ENCODE measurements at places on chromosomes 13 and 19. TPM values are rescaled to one million over a fixed set of nuclear protein-coding genes. Genes with fewer than 3 reads are reported as not detected.

ABCA7 gene
- 2.2 TPM for polyA plus RNA-seq

- no peak for DNase-seq
- H3K36me3 ChIP-seq, result peaks cover 3% of the 10 kb centered on the region
- H3K27ac ChIP-seq, result no peak overlapping the region
- H3K4me3 ChIP-seq, result no peak overlapping the region
- H3K4me1 ChIP-seq, result no peaks in the 10 kb centered on the region
These were observed 24.8 kb upstream of the ZNF527 start for GRCh38 chr19:37346091-37346490.

DNA sequence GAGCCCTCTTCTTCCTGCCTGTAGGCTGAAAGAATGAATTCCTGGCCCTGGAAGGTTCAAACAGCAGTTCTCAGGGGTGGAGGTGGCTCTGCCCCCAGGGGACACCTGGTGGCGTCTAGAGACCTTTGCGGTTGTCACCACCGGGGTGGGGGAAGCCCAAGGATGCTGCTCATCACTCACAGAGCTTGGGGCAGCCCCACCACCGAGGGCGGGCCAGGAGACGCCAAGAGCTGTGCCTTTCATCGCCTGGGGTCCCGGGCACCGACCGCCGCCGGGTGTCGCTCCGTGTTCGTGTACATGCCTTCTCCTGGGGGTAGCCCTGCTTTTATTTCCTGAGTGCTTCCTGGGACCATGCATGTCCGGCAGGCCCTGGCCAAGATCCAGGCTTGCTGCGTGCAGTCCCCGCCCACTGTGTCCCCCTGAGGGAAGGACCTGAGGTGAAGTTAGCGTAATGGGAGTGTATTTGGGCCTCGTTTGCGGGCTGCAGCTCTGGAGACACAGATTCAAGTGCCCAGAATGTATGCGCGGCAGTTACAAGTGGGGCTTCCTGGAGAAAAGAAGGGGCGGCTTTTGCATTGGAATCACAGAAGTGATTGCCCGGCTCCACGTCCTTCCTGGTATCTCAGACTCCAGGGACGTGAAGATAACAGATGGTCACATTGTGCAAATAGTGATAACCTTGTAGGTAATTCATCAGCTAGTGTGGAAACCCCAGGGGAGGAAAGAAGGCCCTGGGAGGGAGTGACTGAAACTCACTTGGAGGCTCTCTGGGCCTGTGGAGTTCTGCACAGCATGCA, 7.8 kb downstream of the DOT1L start:
- DNase-seq, result peak; percentile 42
- peaks cover 4% of the 10 kb centered on the region for H3K36me3 ChIP-seq
- no peaks in the 10 kb centered on the region for H3K27me3 ChIP-seq
- no peak overlapping the region for H3K4me3 ChIP-seq
- peaks cover 40% of the 10 kb centered on the region for H3K4me1 ChIP-seq
- peak overlapping the region; percentile 61 for H3K27ac ChIP-seq

DNA sequence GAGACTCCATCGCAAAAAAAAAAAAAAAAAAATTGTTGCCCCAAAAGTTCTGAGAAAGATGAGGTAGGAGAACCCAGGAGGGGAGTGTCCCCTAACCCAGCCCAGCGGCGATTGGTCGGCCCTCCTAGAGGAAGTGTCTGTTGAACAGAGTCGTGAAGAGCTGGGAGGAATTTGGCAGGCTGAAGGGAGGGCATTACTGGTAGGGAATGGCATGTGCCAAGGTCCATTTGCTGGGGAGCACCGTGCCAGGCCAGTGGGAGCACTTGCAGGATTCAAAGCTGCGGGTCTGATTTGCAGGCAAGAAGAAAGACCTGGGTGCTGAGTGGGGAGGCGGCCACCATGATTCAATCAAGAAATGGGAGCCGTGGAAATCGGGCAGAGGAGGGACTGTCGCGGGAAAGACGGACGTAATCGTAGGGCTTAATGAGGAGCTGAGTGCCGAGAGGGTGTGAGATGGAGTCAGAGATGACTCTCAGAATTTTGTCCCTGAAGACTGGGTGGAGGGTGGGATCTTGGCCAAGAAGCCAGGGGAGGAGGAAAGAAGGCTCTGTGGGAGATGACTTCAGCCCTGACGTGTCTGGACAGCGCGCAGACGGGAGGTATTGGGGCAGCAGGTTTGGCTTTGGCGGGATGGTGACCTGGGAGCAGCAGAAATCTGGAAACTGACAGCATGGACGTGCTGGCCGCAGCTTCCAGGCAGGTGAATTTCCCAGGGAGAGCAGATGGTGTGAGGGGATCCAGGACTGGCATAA, 15.4 kb downstream of the CERS4 start:
- no peaks in the 10 kb centered on the region for H3K36me3 ChIP-seq
- no peak overlapping the region for H3K4me3 ChIP-seq

SRRM5 gene
- polyA plus RNA-seq, result 0.06 TPM

PDX1 gene
- polyA plus RNA-seq, result not detected

CAB39L gene
- polyA plus RNA-seq, result 13.0 TPM
